ENCODE measurements at places on chromosomes 3 and 15.
A peak's percentile ranks its signal among the peaks of the same experiment; 100 is the strongest.

DNA sequence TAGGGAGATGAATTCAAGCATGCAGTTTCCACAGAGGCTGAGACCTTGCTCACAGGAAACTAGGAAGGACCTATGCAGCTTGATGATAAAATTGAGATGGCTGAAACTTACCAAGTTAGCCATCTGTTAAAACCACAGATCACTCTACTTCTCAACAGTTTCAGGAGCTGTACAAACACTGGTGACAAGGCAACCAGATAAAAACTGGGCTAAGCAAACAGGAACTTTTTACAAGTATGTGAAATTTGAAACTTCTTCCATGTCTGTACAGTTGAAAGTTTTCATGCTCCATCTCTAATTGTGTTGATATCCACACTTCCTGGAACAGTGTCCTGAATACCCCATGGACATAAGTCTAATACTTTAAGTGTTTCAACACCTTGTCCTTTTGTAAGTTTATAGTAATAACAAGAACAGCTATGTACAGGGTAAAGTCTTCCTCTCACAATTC is 78.2 kb downstream of the FAIM start:
- DNase-seq, result no peak

DNA sequence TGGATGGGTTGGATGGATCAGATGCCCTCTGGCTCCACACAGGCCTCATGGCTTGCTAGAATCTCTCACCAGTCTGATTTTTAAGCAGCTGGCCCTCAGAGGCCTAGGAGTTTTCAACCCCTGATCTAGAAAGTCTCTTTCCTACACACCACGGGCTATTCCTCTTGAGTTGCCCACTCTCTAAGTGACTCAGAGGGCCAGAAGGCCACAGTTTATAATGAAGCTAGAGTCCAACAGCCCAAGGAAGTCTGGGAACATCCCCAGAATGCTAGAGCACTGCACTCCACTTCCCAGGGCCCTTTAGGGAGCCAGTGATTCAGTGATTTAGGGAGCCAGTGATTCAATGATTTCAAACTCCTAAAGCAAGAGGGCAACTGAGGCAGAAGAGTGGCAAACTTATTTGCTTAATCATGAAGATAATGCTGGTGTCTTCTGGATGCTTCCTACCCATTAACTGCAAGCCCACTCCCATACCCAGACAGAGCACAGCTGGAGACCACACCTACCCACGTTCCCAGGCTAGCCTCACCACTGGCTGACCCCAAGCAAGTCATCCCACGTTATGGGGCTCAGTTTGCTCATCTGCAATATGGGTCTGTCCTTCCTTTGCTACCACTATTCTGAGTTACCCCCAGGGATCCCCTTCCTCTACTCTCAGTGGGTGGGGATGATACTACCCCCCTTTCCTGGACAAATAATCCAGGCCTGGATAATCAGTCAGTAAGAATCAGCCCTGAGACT is 36.7 kb downstream of the ABTB1 start:
- peak; percentile 8 for DNase-seq

- DNase-seq, result no peak
These were observed 77.5 kb downstream of the THSD4 start for GRCh38 chr15:71192816-71193215.

- DNase-seq, result no peak
These were observed 739.7 kb upstream of the DPPA4 start for GRCh38 chr3:110077093-110077492.

- DNase-seq, result no peak
These were observed 76.9 kb downstream of the TTBK2 start for GRCh38 chr15:42843699-42844098.

- no peak for DNase-seq
These were observed 270.3 kb downstream of the RYR3 start for GRCh38 chr15:33581032-33581431.

GRCh38 chr3:101988596-101988995 is 139.3 kb downstream of the NFKBIZ start:
- no peak for DNase-seq

DNA sequence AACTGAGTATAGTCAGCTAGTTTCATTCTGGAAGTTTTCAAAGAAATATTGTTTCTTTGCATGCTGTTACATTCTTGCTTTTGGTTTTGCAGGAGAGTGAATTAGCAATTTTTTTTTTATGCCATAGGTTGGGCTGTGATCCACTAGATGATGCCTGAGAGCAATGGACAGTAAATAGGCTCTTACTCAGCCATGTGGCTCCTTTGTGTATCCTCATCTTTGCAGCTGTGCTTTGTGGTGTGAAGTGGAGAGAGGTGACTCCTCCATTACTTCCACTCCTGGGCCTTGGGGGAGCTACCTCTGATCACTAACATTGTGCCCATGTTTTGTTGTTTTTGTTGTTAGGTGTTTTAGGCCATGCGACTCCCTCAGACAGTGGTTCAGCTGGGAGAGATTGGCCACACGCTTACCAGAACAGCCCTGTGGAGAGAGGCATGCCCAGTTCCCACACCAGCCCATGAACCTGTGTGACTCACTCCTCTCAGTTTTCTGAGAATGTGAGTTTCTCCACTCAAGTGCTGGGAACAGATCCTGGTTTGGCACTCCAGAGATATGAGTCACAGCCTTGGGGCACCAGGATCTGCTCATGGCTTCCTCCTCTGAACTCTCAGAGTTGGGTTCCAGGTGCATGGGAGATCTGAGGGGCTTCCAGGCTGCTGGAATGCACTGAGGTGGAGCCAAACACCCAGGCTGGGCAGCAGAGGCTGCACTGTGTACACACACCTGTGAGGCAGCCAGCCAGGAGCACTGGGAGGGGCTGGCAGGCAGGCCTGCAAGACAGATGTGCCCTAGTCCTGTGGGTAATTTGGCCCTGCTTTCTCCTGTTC is 785.3 kb downstream of the ROBO2 start:
- no peak for DNase-seq

DNA sequence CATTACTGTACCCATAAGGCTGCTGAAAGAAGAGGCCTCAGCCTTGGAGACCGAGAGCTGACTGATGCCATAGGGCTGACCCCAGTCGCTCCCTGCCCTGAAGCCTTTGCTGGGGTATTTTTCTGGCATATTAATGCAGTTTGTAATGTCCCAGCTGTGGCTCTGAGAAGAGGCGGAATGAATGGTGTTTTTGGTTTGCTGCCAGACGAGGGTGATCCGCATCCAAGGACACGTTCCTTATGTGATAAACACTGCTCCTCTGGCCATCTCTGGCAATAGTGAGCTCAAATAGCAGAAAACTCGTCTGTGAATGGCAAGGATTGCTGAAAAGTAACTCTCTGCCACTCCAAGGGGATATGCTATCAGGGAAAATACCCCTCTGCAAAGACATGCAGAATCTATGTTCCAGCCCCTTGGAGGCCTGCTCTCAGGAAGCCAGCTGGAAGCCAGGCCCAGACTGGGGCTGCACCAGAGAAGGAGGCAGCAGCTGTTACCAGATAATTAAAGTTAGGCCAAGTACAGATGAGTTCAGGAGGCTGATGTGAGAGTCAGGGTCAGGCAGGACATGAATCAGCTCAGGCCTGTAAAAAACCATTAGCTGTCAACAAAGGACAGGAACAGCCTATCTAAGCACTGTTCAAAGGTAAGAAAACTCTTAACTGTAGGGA is 28.9 kb upstream of the KLHL6 start:
- DNase-seq, result peak; percentile 51

DNA sequence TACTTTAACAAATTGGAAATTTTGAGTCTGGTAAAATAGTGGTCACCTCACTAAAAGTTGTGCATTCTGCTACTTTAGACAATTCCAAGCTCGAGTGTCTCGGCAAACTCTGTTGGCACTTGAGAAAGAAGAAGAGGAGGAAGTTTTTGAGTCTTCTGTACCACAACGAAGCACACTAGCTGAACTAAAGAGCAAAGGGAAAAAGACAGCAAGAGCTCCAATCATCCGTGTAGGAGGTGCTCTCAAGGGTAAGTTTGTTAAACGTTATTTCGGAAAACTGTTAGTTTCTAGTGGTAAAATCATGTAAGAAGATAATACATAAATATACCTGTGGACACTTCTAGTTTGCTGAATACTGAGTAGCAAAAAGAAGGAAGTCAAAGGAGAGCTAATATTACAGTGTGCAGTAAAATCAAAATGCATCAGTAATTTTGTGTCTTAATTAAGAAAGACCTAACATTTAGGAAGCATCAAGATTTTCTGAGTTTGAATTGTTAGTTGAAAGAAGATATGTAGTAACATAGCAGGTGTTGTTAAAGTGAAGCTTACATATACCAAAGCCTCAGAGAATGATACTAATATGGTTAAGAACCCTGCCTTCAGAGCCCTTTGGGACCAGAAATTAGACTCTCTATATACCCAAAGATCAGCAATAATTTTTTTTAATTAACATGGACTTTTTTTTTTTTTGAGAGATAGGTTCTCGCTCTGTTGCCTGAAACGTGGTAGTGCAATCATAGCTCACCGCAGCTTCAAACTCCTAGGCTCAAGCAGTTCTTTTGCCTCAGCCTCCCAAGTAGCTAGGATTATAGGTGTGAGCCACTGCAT is 23.0 kb downstream of the BUB1B start:
- no peak for DNase-seq

- DNase-seq, result no peak
These were observed 74.3 kb upstream of the PLSCR4 start for GRCh38 chr3:146325170-146325569.

- DNase-seq, result no peak
These were observed 31.6 kb downstream of the SAXO2 start for GRCh38 chr15:82294061-82294690.

DNA sequence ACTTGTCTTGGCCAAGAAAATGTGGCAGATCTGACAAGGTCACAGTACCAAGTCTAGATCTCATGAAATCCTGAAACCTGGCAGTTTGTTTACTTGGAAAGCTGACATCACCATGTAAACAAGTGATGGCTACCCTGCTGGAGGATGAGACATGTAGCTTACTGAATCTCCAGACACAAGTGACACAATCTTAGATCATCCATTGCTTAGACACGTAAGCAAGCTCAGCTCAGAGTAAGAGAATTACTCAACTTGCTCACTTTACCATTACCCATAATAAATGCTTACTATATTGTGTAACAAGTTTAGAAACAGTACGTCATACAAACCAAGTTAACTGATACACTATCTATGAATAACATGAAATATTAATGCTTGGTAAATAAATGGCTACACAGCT is 263.8 kb downstream of the TBC1D5 start:
- DNase-seq, result no peak

- DNase-seq, result no peak
These were observed 116.6 kb upstream of the IQSEC1 start for GRCh38 chr3:13189639-13190377.

- no peak for DNase-seq
These were observed 57.9 kb downstream of the TCAIM start for GRCh38 chr3:44396200-44397171.

DNA sequence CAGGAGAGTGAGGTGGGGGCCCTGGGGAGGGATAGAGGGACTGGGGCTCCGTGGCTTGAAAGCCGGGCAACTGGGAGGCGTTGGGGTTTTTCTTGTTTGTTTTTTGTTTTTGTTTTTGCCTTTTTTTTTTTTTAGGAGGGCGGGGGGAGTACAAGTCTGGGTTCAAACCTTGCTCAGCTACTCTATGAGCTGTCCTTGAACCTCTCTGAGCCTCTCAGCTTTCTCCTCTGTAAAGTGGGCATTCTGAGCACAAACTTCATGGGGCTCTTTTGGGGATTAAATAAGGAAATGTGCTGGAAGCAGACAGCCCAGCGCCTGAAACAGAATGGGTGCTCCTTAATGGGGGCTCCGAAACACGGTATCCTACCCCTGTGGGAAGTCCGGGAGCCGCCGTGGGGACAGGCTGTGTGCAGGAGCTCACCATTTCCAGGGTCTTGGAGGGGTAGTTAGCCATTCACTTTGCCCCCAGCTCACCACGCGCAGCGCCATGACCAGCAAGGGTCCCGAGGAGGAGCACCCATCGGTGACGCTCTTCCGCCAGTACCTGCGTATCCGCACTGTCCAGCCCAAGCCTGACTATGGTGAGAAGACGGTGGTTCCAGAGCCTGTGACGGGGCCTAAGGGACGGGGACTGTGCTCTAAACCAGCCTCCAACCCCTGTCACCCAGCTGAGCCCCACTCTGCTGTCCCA is 388 bp downstream of the ACY1 start:
- no peak for DNase-seq

DNA sequence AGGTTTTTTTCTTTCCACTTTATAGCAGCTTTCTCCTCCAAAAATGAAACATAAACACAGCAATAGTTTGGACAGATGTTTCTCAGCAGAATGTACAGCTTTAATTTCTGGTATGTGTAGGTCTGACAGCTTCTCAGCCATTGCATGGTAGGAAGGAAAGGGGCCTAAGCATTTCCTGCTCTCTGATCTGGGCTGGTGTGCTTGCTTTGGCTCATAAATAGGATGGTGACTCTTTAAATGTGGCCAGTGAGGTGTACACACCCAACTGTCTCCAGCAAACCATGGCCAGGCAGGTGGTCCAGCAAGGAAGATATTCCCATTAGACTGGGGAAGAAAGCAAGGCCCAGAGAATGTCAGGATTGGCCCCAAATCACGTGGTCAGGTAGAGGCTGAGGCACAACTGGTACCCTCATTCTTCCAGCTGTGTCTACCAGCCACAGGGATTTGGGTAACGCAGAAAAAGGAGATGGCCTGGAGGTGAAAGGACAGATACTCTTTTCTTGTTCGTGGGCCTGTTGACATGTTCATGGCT is 52.1 kb downstream of the ITGA11 start:
- DNase-seq, result peak; percentile 4

DNA sequence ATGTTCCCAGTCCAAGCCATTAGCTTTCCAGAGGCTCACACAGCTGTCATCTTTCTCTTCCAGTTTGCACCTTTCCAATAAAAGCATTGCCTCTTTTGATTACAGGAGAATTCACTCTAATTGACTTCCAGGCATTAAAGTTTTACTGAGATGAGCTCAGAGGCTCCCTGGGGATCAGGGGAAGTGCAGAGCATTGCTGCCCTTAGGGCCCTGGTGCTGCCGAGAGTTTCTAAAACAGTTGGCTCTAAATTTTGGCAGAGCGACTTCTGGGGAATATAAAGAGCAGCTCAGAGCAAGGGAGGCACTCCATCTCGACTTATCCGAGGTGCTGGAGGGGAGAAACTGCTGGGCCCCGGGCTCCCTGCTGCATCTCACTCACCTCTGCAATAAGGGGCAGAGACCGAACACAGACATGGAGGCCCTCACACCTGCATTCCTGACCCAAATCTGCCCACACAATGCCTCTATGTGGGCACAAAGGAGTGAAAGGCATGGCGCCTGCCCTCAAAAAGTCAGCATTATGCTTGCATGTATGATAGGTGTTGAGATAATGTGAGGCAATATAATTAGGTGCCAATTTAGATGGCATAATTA is 61.7 kb downstream of the SCN11A start:
- no peak for DNase-seq

- no peak for DNase-seq
These were observed 300.2 kb upstream of the RBMS3 start for GRCh38 chr3:28980631-28981030.
